ENCODE measurements at places on chromosomes 11 and 22. TPM values are rescaled to one million over a fixed set of nuclear protein-coding genes. Genes with fewer than 3 reads are reported as not detected.

Gene DNAJB13
- 0.23 TPM for total RNA-seq

Gene LRRC4C
- total RNA-seq = not detected

Gene HBB
- not detected for total RNA-seq

Gene CD6
- total RNA-seq = not detected

Gene TMEM191C
- 1.5 TPM for total RNA-seq

Gene FAT3
- total RNA-seq = 3.2 TPM

Gene FIBIN
- 40.1 TPM for total RNA-seq

Gene NEFH
- not detected for total RNA-seq

Gene ROBO4
- total RNA-seq = 0.74 TPM

Gene ACRV1
- total RNA-seq = not detected

Gene APOL4
- total RNA-seq = not detected

Gene ESRRA
- 23.8 TPM for total RNA-seq

Gene PRDM10
- total RNA-seq = 8.6 TPM

Gene TUBA8
- total RNA-seq = 0.17 TPM

Gene STARD10
- total RNA-seq = 10.7 TPM

Gene TMEM121B
- total RNA-seq = 0.08 TPM

Gene ZNF280B
- 0.39 TPM for total RNA-seq

Gene TRPM5
- total RNA-seq = not detected

Gene TMEM151A
- total RNA-seq = not detected

Gene RAB3IL1
- 8.1 TPM for total RNA-seq

Gene OTOG
- total RNA-seq = not detected

Gene TRIM51
- total RNA-seq = not detected

Gene APOA5
- not detected for total RNA-seq

Gene SYCE3
- not detected for total RNA-seq

Gene TMPRSS4
- total RNA-seq = not detected

Gene NRXN2
- total RNA-seq = 0.37 TPM

Gene CCDC116
- 0.20 TPM for total RNA-seq

Gene IL17REL
- total RNA-seq = not detected

Gene EIF3D
- 174 TPM for total RNA-seq

Gene TYR
- total RNA-seq = not detected

Gene GLYATL1
- 0.61 TPM for total RNA-seq

Gene FLRT1
- total RNA-seq = 0.07 TPM

Gene LPXN
- total RNA-seq = 59.7 TPM

Gene MMP20
- total RNA-seq = not detected

Gene ENTHD1
- total RNA-seq = not detected

Gene LRRC32
- 0.92 TPM for total RNA-seq

Gene SLC22A12
- not detected for total RNA-seq

Gene UBQLN3
- not detected for total RNA-seq

Gene KLHL22
- 21.0 TPM for total RNA-seq
